ENCODE measurements at places on chromosomes 5 and 9.

GRCh38 chr9:5579881-5580280 lies 49.0 kb upstream of the RIC1 start:
- no peak for DNase-seq

DNA sequence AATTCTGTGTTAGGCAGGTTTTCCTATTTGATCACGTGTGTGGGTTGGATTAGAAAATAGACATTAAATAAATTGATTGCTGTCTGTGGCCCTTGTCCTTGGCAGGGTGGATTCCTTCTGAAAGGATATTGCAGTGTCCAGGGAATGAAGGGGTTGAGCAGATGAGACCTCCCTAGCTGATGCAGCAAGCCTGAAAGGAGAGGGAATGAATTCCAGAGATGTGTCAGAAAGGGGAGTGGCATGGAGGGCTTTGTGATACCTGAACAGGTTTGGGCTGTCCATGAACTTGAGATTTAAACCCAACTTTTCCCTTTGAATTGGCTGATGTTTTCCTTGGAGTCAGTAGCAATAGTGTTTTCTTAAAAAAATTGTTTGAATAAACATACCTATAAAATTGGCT lies 66.8 kb downstream of the ADCY2 start:
- DNase-seq = no peak

DNA sequence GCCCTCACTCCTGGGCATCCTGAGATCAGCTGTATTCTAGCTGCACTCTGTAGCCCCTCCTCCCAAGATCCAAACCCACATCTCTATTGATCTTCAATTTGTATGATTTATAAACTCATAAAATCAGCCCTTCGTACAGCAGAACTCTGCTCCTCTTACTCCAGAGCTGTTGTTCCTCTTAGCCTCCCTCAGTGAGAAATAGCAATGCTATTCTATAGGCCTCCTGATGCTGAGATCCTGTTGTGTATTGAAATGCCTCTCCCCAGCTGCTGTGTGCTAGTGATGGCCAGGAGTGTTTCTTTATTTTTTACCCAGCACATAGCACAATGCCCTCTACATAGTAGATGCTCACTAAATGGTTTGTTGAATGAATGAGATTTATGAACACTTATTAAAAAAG lies 320.5 kb upstream of the ADCY2 start:
- DNase-seq = no peak

GRCh38 chr5:37554938-37555337 lies 175.8 kb downstream of the WDR70 start:
- no peak for DNase-seq

DNA sequence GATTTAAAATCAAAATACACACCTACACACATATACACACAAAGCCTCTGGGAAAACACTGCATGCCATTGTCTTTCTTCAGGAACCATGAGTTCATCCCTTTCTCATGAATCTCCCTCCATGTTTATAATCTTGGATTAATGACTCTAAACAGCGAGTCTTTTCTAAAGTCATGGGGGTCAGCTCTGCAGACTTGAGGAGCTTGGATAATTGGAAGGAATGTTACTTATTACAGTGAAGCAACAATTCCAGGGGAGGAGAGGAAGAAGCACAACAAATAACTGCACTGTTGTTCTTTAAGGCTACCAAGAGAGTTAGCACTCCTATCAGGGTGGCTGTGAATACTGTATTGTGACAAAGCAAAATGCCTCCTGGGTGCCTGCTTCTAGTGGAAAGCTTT lies 444.7 kb downstream of the ANXA1 start:
- DNase-seq = no peak
